ENCODE measurements at places on chromosomes 7 and 10.

- DNase-seq = no peak
These were observed 2.8 kb downstream of the EBF3 start for GRCh38 chr10:129961157-129961701.

- DNase-seq = no peak
These were observed 103.4 kb downstream of the SRPK2 start for GRCh38 chr7:105285118-105285874.

DNA sequence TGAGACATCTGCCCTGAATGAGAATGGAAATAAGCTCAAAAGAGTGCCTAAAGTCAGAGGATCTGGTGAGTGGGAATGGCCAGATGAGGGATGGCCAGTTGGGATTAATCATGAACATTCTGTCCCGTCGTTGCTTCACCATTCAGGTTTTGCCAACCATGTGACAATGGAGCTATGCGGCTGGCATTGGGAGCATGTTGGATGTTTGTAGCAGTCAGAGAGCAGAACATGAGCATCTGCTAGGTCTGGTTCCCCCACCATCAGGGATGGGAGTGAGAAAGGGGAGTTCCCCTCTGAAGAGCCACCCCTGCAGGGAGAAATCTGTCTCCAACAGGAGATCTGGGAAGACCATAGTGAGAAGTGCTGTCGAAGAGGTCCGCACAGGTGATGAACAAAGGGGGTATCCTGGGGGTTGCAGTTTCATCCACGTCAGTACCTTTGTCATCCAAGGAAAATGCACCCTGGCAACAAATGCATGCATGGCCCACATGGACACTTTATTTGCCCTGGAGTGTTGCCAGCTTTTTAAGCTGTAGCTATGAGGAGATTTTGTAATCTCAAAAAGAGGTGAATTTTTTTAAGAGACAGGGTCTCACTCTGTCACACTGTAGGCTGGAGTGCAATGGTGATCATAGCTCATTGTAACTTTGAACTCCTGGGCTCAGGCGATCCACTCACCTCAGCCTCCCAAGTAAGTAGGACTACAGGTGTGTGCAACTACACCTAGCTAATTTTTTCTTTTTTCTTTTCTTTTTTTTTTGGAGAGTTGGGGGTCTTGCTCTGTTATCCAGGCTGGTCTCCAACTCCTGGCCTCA lies 190.2 kb downstream of the CAMK1D start:
- peak; percentile 14 for DNase-seq

DNA sequence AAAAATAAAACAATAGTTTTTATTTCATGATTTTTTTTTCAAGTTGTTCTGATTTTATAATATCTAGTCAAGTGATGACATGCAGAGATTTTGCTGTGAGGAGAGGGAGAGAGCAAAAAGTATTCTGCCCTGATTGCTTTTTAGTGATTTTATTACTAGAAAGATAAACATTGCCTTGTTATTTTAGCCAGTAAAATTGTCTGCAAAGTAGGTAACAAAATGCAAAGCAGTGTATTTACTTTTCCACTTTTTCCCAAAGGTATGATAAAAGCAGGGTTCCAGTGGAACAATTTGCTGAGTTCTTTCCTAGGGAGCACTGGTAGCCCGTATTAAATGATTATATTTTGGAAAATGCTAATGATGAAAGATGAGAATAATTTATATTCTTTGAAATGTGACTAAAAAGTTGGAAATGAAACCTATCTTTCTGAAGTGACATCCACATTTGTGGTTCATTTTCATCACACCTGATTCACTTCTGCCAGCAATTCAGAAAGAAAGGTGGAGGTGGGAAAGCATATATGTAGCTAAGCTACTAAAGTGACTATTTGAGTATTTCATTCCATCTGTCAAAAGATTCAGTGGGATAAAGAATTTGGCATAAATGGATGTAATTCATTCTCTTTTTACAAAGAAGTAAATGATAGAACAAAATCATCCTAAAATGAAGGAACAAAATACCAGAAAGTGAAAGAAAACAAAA lies 300.3 kb downstream of the ADK start:
- no peak for DNase-seq

GRCh38 chr7:98514211-98515031 lies 102.7 kb upstream of the NPTX2 start:
- no peak for DNase-seq

- DNase-seq = no peak
These were observed 675 bp upstream of the FRAT2 start for GRCh38 chr10:97335188-97335619.

DNA sequence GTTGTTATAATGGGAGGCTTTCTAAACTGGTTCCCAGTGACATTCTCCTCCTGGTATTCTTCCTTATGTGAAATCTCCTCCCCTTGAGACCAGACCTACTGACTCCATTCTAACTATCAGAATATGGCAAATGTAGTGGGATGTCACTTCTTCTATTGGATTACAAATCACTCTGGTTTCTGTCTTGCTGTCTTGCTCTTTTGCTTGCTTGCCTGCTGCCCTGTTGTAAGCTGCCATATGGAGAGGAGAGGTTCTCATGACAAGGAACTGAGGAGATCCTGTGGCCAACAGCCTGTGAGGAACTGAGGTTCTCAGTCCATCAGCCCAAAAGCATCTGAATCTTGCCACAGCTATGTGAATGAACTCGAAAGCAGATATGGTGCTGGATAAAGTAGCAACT lies 4.7 kb upstream of the NRCAM start:
- DNase-seq = peak; percentile 73

DNA sequence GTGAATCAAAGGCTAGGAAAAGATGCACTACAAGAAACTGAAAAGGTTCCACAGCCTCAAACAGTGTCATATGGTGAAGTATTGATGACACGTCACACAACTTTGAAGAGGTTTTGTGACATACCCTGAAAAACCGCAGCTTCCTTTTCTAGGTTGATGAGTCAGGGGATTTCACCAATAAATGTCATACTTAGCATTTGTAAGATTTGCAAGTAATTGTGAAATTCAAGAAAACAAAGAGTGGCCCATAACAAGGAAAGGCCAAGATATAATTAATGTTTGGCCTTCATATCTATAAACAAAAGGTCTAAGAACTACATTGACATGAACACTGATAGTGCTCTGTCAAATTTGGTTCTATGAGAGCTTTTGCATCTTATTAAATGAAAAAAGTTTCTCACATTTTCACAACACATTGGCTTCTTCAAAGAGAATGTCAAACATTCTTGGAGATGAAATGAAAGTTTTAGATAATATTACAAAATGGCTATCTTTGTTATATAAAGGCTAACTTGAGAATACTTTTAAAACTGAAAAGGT lies 62.0 kb upstream of the NAMPT start:
- no peak for DNase-seq

DNA sequence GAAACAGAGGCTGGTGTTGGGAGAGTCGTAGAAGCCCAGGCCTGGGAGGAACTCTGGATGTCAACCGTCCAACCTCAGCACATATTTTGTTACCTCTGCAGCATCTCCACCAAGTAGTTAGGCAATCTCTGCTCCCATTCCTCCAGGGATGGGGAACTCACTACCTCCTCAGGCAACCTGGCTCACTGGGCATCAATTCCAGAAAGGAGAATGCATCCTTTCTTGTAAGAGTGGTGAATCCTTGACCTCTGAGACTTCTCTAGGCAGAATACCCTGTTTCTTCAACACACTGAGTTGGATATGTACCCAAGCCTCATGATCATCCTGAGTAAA lies 136.7 kb upstream of the ZMIZ1 start:
- DNase-seq = no peak

GRCh38 chr7:157523371-157523765 lies 186.6 kb downstream of the DNAJB6 start:
- DNase-seq = no peak

- no peak for DNase-seq
These were observed 68.5 kb downstream of the AP3M1 start for GRCh38 chr10:74081941-74082718.

DNA sequence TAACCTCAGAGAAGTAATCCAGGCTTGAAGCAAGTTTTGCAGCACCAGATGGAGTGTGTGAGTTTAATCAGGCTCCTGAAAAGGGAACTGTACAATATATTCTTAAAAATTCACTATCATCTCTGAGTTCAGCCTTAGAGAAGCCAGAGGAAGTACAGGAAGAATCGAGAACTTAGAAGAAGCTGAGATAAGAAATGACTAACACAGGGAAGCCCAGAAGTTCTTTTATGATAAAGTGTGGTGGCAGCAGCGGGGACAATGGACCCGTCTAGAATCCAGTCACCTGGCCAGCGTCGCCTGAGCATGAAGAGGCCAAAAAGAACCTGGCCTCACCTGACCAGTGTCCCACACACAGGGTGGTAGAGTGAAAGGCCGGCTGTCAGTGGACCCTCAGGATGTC lies 161.0 kb downstream of the USP6NL start:
- DNase-seq = no peak

GRCh38 chr10:118501171-118501570 lies 94.3 kb downstream of the PRLHR start:
- no peak for DNase-seq

DNA sequence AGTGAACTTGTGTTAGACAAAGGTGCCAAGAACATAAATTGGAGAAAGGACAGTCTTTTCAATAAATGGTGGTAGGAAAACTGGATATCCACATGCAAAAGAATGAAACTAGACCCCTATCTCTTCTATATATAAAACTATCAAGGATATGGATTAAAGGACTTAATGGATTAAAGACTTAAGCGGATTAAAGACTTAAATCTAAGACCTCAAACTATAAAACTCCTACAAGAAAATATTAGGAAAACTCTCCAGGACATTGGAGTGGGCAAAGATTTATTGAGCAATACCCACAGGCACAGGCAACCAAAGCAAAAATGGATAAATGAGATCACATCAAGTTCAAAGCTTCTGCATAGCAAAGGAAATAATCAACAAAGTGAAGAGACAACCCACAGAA lies 242.9 kb upstream of the MEOX2 start:
- DNase-seq = no peak

DNA sequence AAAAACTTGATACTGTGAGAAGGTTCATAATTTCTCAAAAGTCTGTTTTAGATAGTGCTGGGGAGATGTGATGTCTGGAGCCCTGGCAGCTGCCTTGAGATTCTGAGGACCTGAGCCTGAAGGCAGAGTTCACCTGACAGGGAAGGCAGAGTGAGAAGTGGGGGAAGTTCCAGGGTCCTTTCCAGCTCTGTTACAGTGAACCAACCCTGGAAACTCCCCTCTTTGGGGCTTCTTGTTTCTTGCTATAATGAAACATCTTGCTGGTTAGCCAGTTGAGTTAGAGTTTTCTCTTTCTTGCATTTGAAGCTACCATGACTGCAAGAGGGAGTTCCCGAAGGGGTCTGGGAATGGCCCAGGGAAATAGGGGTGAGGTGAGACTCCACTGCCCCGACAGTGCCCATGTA lies 158.9 kb upstream of the TNRC18 start:
- DNase-seq = no peak

- peak; percentile 65 for DNase-seq
These were observed 265.9 kb upstream of the ZMIZ1 start for GRCh38 chr10:78802866-78803265.

DNA sequence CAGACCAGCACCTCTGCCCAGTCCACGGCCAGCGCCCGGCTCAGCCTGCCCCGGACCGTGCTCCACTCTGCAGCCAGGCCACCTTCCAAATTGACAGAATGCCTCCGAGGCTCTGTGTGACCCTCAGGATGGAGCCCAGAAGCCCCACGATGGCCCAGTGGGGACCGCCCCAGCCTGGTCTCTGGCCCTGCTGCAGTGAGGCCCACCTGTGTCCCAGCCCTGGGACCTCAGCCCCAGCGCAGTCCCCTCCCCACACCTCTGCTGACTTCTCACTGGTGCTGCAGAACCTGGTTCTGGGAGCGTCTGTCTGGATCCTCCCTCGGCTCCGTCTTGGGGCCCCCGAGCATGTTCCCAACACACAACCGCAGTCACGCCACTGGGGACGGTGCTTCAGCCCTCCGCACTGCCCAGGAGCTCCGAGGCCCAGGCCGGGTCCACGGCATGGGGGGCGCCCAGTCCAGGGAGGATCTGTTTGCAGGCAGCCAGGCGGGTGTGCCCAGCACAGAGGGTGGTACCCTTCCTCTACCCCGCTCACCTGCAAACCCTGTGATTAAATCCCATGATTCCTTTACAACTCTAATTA lies 248.1 kb downstream of the ELFN1 start:
- no peak for DNase-seq

- DNase-seq = no peak
These were observed 5.1 kb upstream of the CYP26A1 start for GRCh38 chr10:93068411-93069244.
